ENCODE measurements at places on chromosomes 4 and X.

GRCh38 chr4:53520116-53520515 lies 71.2 kb downstream of the LNX1 start:
- no peak for DNase-seq

GRCh38 chr4:139843641-139844040 lies 178.0 kb downstream of the MGST2 start:
- no peak for DNase-seq

DNA sequence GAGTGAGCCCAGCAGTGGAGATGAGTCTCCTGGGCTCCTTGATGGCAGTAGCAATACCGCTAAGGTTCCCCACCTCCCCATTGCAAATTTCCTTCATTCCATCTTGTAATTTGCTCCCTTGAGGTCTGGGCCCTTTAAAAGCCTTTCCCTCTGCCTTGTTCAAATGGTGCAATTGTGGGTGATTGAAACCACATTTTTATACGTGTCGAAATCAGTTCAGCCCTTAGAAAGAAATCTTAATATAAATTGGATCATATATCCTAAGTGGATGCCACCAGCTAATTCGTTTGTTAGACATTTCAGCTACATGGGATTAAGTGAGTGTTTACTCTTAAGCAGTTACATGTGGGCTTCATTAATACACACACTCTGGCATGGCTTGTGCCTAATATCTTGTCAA lies 68.6 kb downstream of the NHS start:
- DNase-seq, result no peak

DNA sequence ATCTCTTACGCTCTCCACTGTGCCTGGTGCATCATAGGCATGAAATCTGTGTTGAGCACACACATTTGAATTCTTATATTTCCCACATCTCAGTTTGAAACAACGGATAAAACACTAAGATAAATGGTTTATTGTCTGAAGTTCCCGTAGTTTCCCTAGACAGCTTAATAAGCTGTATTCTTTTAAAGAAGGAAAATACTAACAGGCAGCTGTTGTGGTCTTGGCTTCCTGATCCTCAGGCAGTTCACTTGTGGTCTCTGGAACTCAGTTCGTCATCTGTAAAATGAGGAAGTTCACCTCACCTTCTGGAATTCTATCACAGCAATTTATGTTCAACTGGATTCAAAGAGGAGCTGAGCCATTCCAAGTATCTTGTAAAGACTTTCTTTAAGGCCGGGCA lies 1805.6 kb upstream of the TENM3 start:
- no peak for DNase-seq

- DNase-seq, result peak; percentile 25
Observed at GRCh38 chr4:46211406-46211805, 87.6 kb upstream of the GABRG1 start.

DNA sequence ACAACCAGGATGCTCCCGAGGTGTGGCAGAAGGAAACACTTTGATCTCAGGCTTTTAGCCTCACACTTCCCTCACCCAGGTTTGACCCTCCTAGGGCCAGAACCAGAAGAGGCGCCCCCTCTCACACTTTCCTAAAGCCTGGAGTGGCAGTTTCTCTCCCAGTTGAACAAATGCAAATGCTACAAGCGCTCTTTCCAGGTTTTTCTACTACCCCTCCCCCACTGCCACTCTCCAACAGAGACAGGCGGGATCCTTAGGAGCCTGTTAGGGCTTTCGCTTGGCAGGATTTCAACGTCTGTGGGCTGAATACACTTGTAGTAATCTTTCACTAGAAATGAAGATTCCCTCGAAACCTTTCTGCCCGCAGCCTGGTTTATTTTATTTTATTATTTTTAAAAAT lies 2.4 kb downstream of the TSC22D3 start:
- DNase-seq, result no peak

- DNase-seq, result no peak
Observed at GRCh38 chrX:50565718-50566117, 95.1 kb upstream of the DGKK start.

DNA sequence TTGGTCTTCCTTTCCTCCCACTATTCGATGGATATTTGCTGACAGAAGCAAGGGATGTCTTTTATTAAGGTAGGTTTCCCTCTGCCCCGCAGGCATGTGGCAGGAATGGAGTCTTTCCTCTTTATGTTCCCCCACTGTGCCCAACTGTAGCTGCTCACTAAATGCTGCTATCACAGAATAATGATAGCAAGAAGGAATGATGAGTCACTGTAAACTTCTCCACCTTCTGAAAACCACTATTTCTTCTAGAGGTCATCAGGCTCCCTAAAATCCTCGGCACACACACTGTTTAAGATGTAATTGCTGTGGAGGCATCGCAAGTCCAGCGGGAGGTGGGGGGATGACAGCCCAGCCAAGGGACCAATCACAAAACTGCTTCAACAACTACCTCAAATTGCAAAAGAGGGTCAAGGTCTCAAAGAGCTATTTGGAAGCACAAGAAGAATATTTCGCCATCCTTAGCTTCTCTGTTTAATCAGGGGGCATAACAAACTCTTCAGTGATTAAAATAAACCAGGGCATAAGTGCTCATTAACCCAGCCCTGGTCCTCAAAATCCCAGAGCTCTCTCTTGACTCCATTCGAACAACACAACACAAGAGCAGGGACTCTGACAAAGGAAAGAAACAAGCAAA lies 13.9 kb downstream of the QDPR start:
- DNase-seq, result no peak

DNA sequence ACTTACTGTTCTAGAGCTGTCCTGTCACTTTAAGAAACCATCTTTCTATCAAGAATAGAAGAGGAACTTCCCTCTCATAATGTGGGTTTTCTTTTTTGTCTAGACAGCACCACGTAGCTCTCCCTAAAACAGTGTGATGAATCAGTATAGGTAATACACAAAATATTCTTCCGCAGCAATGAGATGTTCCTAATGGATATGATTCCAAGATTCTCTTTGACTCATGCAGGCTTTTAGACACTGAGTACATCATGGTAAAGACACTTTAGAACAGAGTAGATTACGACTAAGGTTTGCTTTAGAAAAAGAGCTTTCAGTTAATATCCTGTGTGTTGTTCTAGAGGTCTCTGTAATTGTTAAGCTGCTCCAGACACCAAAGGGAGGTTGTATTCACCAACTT lies 69.8 kb downstream of the PTTG2 start:
- no peak for DNase-seq

DNA sequence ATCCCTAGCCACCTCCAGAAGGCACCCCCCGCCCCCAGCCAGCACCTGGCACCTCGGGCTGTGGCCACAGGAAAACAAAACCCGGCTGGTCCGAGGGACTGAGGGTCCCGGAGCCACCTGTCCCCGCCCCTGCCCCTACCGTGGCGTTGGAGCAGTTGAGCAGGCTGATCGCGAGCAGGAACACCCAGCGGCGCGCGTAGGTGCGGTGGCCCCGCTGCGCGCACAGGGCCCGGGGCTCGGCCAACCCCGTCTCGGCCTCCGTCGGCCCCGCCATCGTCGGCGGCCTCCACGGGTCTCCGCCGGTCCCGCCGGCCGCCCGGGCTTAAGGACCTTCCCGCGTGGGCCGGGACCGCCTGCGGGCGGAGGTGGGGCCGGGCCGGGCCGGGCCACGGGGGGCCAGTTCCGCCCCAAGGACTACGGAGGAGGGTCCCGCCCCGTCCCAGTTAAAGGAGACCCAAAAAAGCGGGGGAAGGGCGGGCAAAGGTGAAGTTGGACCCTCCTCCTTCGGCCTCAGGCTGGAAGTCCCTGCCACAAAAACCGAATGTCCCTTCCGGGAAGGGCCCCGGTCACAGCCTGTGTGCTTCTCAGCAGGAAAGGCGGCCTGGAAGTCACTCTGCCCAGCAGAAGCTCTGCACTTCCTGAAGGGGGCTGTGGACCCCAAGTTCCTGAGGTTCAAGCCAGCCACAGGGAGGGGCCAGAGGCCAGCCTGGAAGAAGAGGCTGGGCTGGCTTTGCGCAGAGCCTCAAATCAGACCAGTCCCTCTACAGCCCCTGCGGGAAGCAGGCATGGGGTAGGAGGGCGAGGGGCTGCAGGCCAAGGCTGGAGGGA lies at the start of gene SLC49A3:
Gene SLC49A3, minus strand, starts transcription at position 298 of the 828 bp plus-strand sequence. Its CDS starts 24 bp downstream, at position 274.
- peak; percentile 23 for DNase-seq

GRCh38 chrX:131649741-131650140 lies 105.9 kb downstream of the OR13H1 start:
- no peak for DNase-seq

DNA sequence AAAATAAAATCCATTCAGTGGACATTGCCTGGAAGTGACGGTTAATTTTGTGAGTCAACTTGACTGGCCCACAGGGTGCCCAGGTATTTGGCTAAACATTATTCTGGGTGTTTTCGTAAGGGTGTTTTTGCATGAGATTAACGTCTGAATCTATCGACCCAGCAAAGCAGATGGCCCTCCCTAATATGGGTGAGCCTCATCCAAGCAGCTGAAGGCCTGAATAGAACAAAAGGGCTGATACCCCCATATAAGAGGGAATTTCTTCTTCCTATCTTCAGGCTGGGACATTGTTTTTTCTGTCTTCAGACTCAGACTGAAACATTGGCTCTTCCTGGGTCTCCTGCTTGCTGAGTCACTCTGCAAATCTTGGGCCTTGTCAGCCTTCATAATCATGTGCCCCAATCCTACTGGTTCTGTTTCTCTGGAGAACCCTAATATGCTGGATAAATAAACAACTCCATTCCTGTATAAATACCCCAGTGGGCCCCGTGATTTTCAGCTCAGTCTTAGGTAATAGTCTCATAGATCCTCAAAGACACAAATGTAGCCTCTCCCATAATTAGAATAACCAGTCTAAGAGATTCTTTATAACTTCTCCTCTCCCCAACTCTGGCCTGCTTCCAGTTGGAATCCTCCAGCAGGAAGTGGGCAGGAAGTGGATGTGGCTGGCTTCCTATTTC lies 33.1 kb upstream of the DDX3X start:
- peak; percentile 1 for DNase-seq

DNA sequence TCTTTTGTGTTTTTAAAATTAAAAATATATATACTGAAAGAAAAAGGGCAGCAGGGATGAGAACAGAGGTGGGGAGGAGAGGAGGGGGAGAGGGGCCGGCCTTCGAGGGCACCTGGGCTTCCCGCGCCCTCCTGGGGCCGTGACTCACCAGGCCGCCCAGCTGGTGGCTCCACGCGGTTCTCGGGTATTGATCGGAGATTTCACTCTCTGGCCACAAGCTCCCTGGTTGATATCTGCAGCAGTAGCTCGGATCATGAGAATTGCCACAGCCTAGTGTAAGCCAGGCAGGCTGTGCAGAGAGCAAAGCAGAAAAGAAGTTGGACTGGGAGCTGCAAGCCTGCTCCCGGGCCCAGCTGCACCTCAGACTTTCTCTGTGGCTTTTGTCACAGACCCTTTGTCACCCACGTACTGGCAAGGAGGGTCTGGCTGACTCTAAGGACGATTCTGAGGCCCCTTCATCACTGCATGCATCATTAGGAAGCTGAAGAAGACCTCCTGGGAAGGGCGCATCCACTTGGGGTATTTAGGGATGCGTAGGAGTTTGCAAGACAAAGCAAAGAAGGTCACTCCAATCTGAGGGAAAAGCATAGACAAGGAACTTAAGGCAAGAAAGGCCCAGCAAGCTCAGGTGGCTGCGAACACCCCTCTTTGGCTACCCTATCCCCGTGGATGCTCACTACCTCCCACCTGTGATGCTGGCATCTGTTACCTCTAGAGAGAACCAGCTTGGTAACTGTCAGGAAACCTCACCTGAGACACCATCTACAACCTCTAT lies 71.7 kb downstream of the CPZ start:
- no peak for DNase-seq

DNA sequence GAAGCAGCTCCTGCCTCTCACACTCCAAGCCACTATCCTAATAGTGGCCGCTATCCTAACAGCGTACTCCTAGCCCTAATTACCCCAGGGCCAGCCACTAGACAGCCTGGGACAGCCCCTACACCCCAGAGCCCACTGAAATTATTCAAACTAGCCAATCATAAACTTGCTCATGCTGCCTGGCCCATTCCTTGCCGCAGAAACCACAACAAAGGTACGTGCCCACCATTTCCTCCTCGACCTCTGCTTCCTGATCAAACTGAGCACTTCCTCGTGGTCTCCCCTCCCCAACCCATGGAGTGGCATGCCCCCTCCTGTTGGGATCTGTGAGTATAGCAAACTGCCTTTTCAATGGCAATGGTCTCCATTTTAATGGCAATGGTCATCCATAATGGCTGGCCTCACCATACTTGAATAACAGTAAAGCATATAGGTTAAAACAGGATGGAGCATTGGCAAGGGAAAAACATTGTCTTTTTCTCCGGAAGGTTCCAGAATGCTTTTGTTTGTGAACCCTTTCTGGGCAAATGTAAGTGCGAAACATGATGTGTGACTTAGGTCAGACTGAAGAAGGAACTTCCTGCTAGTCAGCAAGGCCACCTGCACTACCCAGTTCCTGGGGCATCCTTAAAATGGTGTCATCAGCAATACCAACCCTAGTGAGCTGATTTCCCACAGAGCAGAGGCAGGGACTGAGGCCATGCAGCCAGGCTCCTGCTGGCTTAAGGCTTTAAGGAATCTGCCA lies 107.1 kb upstream of the ATP6AP2 start:
- no peak for DNase-seq

GRCh38 chrX:119885554-119886428 lies 9.9 kb upstream of the AKAP14 start:
- DNase-seq, result peak; percentile 43

GRCh38 chr4:159946983-159947615 lies 844.2 kb downstream of the RAPGEF2 start:
- DNase-seq, result peak; percentile 73

All from ACHN (cell line).